ENCODE measurements at places on chromosomes 5 and 9.

DNA sequence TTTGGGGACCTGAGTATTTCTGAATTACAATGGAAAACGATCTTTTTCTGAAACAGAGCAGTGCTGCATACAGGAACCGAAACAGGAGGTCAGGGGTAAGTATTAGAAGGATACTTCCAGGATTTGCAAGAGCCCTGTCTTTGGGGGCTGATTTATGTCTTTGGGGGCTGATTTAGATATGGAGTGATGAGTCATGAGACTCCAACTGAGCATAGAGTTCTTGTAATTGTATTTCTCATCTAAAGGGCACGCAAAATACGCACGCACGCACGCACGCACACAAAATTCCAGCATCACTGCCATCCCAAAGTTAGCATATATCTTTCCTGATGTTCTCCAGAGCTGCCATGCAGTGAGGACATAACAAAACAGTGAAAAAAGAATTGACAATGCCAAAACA is 414.8 kb upstream of the CCNH start:
- H3K27ac ChIP-seq: no peak overlapping the region
- H3K36me3 ChIP-seq: no peaks in the 10 kb centered on the region
- H3K27me3 ChIP-seq: no peaks in the 10 kb centered on the region
- no peak for DNase-seq

DNA sequence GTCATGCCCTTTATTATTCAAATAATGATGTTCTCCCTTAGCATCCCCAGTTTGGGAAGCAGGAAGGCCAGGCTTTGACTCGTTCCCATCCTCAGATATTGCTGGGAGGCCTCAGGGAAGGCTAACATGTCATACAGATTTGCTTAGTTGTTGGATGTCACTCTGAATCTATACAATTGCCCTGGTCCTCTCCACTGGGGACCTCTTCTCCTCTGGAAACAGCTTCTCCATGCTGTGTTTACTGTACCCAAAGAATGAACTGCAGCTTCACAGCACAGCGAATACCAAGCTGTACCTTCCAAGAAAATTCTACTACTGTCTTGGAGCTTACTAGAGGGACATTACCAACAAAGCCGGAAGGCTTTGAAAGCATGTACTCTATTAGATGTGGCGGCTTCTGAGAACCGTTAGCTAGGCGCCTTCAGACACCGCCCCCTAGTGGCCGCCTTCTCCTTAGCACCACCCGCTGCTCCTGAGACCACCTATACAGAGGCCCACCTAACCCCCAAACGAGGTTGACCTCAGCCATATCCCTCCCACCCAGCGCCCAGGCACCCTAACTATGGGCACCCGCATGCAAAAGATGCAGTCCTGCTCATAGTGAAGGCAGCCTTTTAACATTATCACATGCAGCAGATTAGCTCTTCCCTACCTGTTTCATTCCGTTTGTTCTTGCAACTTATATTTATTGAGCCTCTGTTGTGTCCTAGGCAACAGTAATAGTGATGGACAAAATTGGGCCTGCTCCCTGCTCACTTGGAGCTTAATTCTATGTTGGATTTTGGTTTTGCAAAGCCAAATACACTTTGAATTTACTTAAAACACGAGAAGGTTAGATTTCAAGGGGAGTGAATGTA is 34.9 kb upstream of the FOXI1 start:
- DNase-seq: no peak
- no peaks in the 10 kb centered on the region for H3K36me3 ChIP-seq
- H3K27me3 ChIP-seq: no peaks in the 10 kb centered on the region
- no peak overlapping the region for H3K4me3 ChIP-seq

DNA sequence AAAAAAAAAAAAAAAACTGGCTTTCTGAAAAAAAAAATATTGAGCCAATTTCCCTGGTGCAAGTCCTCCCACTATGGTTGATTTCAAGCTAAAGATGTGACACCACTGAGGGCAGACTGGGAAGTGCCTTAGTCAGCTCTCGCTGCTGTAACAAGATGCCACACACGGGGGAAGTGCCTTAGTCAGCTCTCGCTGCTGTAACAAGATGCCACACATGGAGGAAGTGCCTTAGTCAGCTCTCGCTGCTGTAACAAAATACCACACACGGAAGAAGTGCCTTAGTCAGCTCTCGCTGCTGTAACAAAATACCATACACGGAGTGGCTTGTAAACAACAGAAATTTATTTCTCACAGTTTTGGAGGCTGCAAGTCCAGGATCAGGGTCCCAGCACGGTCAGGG is 23.4 kb downstream of the BTNL9 start:
- no peaks in the 10 kb centered on the region for H3K27me3 ChIP-seq
- DNase-seq: no peak
- H3K27ac ChIP-seq: no peak overlapping the region
- no peaks in the 10 kb centered on the region for H3K4me1 ChIP-seq
- H3K36me3 ChIP-seq: no peaks in the 10 kb centered on the region

GRCh38 chr5:75185763-75186162 is 50.9 kb downstream of the ANKRD31 start:
- no peaks in the 10 kb centered on the region for H3K4me1 ChIP-seq
- no peak overlapping the region for H3K27ac ChIP-seq
